Dorsolateral prefrontal cortex (tissue), 122 donors: ENCODE measurements at places on chromosomes 3 and 15. TPM values are rescaled to one million over a fixed set of nuclear protein-coding genes. Genes with fewer than 3 reads are reported as not detected.

- DNase-seq = no peak
Observed at GRCh38 chr3:141561426-141562034, 74.7 kb downstream of the RASA2 start.

- no peak for DNase-seq
Observed at GRCh38 chr3:153311541-153311940, 149.5 kb downstream of the RAP2B start.

Gene CLEC3B
- total RNA-seq = 27.9 TPM

Gene LRTM1
- not detected for total RNA-seq

Gene STRA6
- total RNA-seq = 1.4 TPM

Gene FEZF2
- total RNA-seq = 17.3 TPM

Gene FOXB1
- total RNA-seq = not detected
